ENCODE measurements at places on chromosomes 4 and X.

GRCh38 chrX:19725641-19726040, 161.8 kb downstream of the SH3KBP1 start:
- DNase-seq = no peak

DNA sequence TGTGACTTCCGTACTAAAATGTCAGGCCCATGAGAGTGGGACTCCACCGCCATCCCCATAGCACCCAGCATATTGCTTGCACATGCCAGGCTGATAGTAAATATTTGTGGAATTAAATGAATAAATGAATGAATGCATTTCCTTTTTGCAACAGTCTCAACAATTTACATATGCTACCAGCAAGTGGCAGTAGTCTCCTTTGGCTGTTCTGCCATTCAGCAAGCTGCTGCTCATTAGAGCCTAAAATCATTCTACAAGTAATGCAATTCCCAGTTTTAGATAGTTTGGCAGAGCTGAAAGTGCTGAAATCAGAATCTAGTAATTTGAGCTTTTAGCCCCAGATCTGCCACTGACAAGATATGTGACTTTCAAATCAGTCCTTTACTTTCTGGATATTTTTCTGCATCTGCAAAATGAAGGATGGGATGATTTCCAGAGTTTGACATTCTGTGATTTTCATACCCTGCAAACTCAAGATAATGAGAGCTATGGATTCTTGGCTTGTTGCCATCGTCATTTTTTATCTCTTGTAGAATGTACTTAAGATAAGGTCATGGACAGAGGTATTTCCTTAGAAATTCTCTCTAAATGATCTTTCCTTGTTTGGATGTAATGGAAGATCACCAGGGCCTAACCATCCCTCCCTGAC, 35.7 kb upstream of the INTS6L start:
- DNase-seq = peak; percentile 4

GRCh38 chr4:8394061-8394519, 46.4 kb downstream of the ACOX3 start:
- no peak for DNase-seq

- no peak for DNase-seq
Measured at GRCh38 chrX:35340465-35340864, 397.9 kb downstream of the FAM47B start.

DNA sequence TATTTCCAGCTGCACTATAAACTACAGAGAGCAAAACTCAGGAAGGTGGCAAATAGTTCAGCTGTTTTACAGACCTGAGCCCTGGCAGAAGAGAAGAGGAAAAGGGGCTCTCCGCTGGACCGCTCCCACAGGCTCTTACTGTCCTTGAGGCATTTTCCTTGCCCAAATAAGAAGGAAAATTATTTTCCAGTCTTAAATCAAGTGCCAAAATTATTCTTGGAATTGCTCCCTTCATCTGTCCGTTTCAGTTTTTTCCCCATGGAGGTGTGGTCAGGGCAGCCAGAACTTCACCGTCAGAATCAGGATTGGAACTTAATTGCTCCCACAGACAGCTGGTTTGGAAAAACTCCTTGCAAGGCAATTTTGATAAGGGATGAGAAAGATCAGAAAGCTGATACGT, 35.2 kb upstream of the SPINK2 start:
- no peak for DNase-seq

DNA sequence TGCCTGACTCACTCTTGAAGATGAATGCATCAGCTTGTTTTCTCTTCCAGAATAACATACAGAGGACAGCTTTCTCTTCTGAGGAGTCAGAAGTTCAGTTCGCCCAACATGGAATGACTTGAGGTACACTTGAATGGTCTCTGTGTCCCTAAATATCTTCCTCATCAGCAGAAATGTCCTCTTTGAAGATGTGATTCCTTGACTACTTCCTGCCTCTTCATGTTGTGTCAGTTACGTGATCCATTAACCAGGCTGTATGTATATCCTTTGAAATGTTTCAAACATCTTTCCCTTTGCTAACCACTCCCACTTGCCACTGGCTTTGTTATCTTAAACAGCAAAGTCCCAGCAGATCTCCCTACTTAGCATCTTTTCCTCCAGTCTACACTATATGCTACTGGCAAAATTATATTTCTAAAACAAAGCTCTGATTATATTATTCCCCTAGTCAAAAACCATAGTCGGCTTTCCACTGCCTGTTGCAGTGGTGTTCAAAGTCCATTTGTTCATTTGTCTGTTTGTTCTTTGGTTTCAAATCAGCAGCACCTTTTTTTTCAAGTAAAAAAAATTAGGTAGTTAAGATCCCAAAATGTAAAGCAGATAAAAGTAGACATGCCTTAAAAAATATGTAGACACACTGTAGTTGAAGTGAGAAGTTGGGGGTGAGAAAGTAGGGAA, 82.1 kb upstream of the PAK3 start:
- no peak for DNase-seq

DNA sequence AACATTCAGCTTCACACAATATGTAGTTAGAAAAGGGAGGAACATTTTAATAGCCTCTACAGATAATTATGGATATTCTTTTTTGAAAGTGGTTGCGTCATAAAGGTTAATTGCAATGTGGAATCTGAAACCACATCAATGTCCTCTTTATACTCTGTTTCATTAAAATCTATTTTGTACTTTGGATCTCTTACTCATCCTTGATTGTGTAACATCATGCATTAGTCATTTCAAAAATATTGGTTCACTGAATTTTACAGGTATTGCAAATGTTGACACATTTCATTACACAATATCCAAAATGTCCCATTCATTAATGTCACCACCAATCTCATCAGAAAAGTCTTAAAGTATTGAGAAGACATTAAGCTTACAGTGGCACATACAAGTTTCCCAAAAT, 62.7 kb upstream of the USP9X start:
- DNase-seq = no peak

GRCh38 chrX:150897421-150898320, 797 bp downstream of the CD99L2 start:
- DNase-seq = peak; percentile 17

GRCh38 chrX:30931920-30932319, 42.9 kb upstream of the TAB3 start:
- DNase-seq = no peak

- DNase-seq = no peak
Measured at GRCh38 chrX:70386235-70386634, 36.9 kb upstream of the GDPD2 start.

GRCh38 chr4:140305053-140305452, 68.4 kb upstream of the SCOC start:
- DNase-seq = no peak

DNA sequence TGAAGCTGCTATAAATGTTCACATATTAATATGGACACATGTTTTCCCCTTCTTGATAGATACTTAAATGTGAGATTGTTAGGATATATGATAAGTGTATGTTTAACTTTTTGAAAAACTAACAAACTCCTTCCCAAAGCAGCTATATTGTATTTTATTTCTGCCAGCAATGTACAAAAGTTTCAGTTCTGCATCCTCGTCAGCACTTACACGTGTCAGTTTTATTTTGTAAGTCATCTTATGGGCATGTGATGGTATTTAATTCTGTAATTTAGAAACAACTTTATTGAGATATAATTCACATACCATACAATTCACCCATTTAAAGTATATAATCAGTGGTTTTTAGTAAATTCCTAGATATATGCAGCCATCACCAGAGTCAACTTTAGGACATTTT, 31.6 kb downstream of the RAPGEF2 start:
- DNase-seq = no peak

GRCh38 chr4:152848508-152848907, 68.8 kb downstream of the ARFIP1 start:
- DNase-seq = no peak

DNA sequence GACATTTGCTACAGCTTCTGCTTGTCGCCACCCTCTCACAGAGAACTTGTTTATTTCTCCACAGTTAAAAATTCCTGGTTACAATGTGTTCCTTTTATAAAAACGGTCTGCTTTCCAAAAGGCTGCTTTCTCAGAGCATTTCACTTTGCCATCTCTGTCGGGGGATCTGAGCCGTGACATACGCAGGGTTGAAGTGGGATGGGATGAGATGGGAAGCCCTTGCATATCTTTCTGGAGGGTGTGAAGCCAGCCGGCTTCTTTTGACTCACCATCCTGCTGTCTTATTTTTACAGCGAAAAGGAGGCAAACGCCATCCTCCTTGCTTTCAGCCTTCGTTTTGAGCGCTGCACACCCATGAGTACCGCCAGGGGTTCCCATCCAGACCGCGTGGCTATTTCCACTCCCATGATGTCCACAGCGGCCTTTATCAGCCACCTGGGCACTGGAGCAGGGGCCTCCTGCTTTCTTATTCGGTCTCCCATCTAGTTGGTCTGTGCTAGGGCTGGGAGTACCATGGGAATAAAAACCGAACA, 99.8 kb upstream of the GATB start:
- DNase-seq = no peak

DNA sequence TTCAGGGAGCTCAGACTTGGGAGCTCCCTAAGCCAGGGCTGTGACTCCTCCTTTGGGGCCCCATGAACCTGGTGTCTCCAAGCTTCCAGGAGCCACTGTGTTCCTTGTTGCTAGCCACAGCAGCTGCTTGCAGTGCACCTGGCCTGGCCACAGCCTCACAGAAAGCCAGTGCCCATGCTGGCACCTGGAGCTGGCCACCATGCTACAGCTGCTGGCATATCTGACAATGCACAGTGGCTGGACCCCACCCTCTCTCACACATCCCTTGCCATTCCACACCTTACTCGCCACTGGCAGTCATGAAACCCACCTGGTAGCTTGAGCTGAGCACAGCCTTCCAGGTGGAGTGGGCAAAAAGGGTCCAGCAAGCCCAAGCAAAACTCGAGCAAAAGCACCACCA, 441.7 kb downstream of the ARAP2 start:
- DNase-seq = no peak

GRCh38 chrX:46730765-46731164, 28.2 kb downstream of the SLC9A7 start:
- DNase-seq = no peak

DNA sequence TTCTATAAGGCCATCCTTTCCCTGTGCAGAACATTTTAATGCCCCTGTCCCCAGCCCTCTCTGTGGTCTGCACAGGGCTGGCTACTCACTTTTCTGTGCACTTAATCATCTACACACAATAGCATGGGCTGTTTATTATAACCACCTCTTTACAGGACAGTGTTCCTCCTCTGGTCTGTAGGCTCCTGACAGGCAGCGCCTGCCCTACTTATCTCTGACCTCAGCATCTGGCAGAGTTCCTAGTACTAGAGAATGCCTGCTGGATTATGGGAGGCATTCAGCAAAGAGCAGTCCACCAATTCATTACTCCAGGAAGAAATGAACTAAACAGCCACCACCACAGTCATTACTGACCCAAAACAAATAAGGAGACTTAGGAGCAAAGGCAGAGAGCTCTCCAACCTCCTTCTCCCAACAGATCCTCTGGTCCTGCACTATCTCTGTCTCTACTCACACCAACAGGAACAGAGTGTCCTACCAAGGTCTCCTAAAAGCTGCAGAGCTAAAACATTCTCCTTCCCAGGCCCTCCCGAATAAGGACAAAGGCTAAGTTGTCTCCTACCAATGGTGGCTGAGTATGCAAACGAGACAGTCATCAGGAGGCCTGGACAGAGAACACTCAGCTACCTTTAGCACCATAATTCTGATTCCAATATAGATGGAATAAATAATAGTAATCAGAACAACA, 279.2 kb downstream of the QDPR start:
- DNase-seq = no peak

- DNase-seq = no peak
Measured at GRCh38 chr4:184191267-184191666, 26.4 kb downstream of the ENPP6 start.

GRCh38 chr4:122830426-122831095, 3.9 kb downstream of the FGF2 start:
- DNase-seq = no peak

DNA sequence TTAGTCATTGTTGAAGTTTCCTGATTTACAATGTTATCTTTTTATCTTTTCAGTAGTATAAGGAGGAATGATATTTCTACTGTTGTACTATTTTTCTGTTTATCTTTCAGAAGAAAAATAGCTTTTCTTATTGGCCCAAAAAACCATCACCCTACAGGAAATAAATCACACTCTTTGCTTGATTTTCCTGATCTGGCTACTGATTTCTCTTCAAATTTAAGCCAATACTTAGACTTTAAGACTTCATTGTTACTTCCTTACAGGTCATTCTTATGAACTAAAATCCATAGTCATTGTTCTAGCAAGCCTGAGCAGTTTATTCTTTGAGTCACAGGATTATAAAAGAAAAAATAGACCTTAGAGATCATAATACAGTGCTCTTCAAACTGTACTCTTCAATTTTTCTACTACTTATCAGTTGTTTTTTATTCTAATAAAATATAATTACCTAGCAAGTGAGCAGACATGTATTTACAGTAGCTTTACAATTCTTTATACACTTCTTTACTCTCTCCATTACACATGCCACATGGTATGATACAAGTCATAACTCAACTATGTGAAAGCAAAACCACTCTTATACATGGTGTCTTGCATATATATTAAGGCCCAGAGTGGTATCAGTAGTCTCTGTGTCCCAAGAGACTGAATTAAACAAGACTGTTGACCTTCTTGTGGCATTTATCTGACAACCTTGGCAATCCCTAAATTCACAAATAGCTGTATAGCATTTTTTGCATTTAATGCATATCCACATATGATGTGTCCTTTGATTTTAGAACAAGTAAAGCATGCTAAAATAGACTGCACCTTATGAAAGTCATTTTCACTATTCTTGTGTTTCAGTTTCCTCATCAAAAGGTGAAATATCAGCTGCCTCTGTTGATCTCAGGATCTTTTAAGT, 47.9 kb downstream of the TET2 start:
- DNase-seq = no peak

GRCh38 chr4:7677799-7678301, 243.1 kb upstream of the PSAPL1 start:
- no peak for DNase-seq

GRCh38 chr4:8227771-8228318, 28.8 kb downstream of the SH3TC1 start:
- no peak for DNase-seq

GRCh38 chrX:124502166-124502565, 155.8 kb downstream of the SH2D1A start:
- DNase-seq = no peak

GRCh38 chr4:144356941-144357381, 216.4 kb upstream of the GYPA start:
- peak; percentile 19 for DNase-seq

DNA sequence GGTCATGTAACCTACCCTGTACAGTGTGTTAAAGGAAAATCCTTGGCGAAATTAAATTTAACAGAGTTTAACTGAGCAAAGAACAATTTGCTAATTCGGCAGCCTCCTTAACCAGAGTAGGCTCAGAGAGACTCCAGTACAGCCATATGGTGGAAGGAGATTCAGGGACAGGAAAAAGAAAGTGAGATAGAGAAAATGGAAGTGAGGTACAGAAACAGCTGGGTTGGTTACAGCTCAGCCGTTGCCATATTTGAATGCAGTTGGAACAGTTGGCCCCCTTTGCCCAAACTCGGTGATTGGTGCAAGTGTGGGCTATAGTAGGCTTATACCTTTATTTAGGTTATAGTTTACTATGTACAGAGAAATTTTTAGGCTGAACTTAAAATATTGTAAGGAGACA, 48.8 kb upstream of the GBA3 start:
- no peak for DNase-seq

Data from endothelial cell (in vitro differentiated cells).